AG20443 (cell line): ENCODE measurements at places on chromosomes 2 and 18.

GRCh38 chr2:177413703-177414102, 21.1 kb downstream of the AGPS start:
- DNase-seq, result no peak

GRCh38 chr2:162556996-162557395, 213.1 kb downstream of the GCA start:
- DNase-seq, result no peak

- DNase-seq, result no peak
Observed at GRCh38 chr2:197606180-197606579, 69.2 kb downstream of the RFTN2 start.

GRCh38 chr18:35624146-35624545, 42.6 kb downstream of the GALNT1 start:
- no peak for DNase-seq

DNA sequence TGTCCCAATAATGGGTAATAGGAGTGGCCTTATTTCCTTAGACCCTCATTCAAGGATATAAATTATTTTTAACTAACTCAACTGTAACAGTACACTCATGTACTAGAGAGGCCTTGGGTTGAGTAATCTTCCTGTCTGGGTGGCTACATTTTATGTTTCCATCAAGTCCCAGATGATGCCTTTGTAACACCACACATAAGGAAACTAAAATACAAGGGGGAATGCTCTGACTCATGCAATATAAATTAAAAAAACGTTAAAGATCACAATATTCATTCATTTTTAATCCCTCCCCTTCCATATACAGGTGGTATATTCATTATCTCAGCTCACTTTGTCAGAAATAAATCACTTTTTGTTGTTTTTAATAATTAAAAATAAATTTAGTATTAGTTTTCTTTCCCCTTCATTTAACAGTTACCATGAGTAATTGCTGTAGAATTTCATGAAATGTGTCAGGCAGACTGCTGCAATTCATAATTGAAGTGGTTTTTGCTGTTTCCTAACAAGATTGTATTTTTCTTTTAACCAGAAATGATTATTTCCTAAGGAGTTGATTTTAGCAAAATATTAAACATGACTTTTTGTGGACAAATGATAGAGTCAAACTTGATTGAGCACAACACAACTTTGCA, 1403.6 kb downstream of the SUCLG1 start:
- peak; percentile 53 for DNase-seq

DNA sequence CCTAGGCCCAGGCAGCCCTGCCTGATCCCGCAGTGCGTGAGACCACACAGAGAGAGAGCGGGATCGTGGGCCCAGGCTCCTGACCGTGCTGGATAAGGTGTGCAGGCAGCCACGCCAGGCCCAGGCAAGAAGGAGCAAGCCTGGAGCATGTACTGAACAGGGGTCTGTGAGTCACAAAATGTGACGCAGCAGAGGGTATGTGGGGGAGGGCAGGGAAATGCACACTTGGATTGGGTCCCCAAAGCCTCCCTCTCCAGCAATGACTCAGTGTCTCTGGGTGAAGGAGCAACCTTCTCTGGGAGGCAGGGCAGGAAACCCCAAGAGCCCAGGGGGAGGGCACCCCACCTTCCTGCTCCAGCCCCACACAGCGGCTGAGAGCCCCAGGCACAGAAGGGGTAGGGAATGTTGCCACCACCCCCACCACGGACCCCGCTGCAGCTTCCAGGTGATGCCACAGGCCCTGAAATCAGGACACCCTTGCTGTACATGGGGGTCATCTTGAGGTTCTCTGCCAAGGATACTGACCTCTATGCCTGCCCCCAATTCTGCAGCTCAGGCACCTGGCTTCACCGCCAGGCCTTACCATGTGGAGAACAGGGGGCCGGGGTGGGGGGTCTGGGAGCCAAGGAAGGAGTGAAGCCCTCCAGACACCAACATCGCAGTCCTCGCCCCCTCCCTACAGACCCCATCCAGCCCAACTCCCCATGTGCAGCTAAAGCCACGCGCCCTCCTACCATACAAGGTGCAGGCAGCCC, 1.3 kb upstream of the GPC1 start:
- peak; percentile 93 for DNase-seq

GRCh38 chr2:162475661-162476060, 131.7 kb downstream of the GCA start:
- no peak for DNase-seq

- peak; percentile 13 for DNase-seq
Observed at GRCh38 chr2:161044921-161045320, 115.3 kb upstream of the TANK start.

DNA sequence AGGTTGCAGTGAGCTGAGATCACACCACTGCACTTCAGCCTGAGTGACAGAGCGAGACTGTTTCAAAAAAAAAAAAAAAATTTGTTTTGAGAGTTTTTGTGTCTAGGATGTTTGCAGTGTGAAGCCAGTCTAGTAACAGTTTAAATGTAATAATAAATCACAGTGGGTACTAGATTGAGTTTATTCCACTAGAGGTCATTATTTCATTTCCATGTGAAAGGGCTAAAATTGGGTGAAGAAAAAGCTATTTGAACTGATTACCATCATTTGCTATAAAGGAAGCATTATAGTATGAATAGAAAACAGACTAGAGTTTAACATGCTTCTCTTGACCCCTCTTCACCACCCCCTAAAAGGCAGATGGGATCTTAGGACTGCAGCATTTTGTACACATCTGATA, 20.3 kb downstream of the SNRPD1 start:
- DNase-seq, result no peak

DNA sequence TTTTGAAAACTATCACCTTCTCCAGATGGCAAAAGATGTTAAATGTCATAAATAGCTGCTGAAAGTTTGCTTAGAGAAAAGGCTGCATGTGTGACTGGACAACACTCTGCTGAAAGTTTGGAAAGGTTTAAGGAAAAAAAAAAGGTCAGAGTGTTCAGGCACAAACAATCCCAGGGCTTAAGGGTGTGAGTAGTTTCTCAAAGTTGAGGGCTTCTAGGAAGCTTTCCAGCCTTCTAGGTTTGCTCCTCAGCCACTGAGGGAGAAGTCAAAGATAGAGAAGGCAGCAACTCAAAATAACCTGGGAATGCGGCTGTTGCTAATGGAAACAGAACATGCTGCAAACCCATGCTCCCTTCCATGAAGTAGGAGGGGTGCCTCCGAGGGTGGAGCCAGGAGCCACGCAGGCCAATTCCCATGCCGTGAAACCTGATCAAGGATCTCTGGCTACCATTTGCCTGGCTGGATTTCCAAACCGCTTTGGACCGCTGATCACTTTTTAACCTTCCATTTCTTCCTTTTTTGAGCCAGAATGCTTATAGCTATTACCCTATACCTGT, 88.0 kb downstream of the TEX51 start:
- no peak for DNase-seq

- DNase-seq, result no peak
Observed at GRCh38 chr2:74659462-74659861, 5.4 kb downstream of the SEMA4F start.

GRCh38 chr18:49050452-49050851, 99.7 kb upstream of the SMAD7 start:
- no peak for DNase-seq

- DNase-seq, result no peak
Observed at GRCh38 chr2:161388146-161388779, 27.8 kb upstream of the TBR1 start.

DNA sequence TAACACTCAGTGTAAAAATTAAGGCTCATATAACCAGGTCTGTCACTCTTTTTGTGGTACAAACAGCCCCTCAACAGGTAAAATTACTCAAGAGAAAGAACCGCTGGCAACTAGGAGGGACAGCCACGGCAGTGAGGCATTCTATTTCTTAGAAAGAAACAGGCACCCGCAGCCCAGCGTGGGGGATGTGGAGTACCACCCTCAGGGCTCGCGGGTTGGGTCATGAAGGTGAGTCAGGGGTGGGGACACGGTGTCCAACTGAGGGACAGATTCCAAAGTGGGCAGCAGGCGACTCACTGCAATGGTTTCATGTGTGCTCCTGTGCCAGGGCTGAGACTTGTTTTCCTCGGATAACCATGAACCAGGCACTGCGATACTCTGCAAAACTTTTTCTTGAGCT, 129.4 kb downstream of the DTNB start:
- no peak for DNase-seq

DNA sequence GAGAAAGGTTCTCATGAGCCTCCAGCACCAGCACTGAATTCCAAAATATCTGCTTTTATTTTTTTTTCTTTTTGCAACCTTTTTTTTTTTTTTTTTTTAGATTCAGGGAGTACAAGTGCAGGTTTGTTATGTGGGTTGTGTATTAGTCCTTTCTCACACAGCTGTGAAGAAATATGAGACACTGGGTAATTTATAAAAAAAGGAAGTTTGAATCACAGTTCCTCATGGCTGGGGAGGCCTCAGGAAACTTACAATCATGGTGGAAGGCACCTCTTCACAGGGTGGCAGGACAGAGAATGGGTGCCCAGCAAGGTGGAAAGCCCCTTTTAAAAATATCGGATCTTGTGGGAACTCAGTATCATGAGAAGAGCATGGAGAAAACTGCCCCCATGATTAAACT, 7.9 kb upstream of the TMX3 start:
- DNase-seq, result no peak
